ENCODE measurements at places on chromosomes 11 and 22.

GRCh38 chr22:28029201-28029948 is 110.3 kb upstream of the PITPNB start:
- DNase-seq, result peak; percentile 77

- no peak for DNase-seq
Measured at GRCh38 chr11:1922481-1923081, 3.1 kb downstream of the TNNT3 start.

GRCh38 chr22:38417252-38418060 is 37.5 kb downstream of the KCNJ4 start:
- DNase-seq, result no peak

DNA sequence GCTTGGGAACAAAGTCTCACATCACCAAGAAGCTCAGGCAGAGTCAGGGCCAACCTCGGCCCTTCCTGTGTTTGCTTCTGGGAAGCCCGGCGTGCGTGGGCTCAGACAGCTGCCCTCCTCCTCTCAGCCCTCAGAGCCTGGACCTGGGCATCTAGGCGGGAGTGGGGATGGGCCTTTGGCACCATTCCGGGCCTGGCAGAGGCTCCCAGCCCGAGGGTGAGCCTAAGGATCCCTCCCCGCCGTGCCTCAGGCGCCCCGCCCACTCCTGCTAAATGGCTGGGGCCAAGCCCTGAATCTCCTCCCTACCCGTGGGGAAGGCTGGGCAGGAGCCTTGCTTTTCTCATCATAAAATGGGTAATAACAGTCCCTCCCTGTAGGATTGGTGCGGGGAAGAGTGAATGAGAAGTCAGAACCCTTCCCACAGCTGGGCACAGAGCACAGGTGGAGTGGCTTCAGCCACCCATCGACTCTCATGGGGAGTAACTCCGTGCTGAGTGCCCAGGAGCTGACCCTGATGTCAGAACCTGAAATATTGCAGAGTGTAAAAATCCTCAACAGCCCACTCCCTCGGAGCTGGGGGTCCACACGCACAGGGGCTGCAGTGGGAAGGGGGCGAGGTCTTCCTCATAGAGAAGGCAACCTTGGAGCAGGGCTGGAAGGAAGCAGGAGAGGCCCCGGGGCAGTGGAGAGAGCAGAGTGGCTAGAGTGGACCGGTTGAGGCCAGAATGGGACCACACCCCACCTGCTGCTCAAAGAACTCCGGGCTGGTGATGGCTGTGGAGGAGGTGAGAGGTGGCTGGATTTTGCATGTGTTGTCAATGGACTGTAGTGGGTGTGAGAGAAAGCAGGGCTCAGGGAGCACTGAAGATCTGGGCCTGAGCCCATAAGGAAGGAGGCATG is 18.8 kb upstream of the CDKN1C start:
- no peak for DNase-seq

GRCh38 chr11:112694813-112695212 is 266.4 kb upstream of the NCAM1 start:
- no peak for DNase-seq

DNA sequence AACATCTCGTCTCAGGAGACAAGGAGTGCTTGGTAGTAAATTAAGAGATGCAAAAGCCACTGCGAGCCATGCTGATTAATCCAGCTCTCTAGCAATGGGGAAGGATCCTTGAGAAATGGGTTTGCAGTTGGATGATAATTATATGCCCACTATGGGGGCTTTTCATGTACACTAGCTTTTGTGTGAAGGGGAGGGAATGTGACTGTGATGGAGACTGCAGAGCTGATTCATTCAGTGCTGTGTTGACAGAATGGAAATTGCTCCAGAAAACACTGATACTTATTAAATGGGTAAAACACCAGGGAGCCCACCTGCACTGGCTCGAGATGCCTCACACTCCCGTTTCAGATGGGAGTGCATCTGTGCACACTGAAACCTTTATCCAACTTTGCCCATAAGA is 37.0 kb upstream of the KIRREL3 start:
- DNase-seq, result no peak

DNA sequence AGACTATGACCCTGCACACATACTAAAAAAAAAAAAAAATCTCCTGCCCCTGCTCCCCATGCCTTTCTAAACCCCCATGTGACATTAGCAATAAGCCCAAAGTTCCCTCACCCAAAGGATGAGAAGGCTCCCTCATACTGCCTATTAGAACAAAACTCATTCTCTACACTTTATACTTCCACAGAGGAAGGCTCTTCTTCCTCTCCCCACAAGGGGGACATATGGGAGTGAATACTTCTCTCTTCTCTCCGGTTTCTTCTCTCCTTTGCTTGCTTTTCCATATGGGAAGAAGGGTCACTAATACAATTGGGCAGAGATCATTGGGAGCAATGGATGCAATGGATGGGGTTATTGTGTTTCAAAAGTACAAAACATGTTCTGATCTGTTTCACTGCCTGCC is 3.3 kb downstream of the OR52L1 start:
- DNase-seq, result no peak

DNA sequence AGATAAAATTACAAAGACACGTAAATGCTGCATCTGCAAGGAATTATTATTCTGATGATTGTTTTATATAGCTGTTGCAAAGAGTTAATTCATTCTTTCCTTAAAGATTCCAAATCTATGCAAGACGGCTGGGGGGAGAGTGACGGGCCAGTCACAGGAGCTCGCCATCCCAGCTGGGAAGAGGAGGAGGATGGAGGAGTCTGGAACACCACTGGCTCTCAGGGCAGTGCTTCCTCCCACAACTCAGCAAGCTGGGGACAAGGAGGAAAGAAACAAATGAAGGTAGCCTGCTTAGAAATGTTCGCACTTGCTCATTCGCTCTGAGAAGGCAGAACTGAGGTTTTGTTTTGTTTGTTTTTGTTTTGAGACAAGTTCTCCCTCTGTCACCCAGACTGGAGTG is 73.0 kb upstream of the ADSL start:
- DNase-seq, result no peak

GRCh38 chr11:127130321-127130720 is 129.8 kb upstream of the KIRREL3 start:
- no peak for DNase-seq

DNA sequence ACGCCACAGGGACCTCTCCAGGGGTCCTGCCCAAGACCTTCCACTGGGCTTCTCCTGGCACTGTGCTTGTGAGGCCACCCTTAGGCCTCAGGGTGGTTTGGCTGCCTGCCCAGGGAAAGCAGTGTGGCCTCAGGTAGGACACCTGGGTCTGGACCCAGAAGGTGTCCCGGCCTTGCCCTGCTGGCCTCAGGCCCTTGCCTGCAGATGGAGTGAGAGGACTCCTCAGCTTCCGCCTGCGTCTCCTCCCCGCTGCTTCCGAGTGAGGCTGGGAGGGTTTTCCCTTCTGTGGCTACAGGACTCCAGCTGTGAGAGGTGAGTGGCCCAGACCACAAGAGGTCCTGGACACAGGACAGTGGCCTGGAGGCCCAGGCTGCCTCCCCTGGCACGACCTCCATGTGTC is 60.4 kb downstream of the WNT7B start:
- DNase-seq, result peak; percentile 82

DNA sequence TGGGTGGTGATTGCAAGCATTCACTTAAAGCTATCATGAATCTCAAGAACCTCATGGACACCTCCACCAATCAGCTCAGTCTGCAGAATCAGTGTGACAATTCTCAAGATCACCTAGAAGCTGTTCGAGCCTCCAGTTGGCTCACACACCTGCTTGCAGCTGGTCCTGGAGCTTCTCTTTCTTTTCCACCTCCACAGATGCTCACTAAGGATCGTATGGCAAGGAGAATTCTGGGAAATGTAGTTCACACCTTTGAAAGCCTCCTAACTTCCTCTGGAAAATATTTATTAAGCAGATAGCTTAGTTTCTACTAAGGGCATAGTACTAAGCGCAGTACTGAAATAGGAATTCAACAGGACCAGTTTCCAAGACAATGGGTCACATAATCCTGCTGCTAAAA is 26.2 kb downstream of the FSHB start:
- DNase-seq, result no peak

GRCh38 chr22:50730013-50730891 is 7.8 kb upstream of the ACR start:
- DNase-seq, result no peak

DNA sequence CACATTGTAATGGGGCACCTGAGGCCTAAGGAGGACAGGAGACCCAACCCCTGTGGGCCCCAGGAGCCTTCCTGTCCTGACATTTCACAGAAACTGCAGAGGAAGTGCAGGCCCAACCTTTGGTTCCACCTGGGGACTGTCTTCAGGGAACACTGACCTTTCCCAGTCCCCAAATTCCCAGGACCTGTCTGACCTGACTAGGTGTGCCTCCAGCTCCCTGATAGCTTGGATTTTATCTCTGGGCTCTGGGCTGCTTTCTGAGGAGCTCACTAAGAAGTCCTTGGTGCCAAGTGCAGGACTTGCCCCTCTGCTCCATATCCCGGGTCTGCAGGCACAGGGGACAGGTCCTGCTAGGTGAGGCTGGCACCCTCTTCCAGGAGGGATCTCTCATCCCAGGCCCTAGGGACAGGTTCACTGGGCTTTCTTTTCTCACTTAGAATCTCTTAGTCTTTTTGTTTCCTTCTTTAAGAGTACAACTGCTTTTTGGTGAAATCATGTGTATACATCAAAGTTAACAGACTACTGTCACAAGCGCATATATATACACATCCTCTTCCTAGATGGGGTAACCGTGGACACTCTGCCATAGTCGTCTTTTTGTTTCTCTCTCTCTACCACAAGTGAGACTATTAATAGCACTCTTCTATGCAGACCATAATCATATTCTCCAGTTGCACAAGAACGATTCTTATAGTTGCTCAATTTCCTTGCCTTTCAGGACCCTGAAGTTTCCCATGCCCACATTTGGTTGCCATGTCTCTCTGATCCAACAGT is 72.0 kb upstream of the IGLL5 start:
- DNase-seq, result no peak

GRCh38 chr11:108009497-108010370 is 1.0 kb downstream of the CUL5 start:
- DNase-seq, result no peak

DNA sequence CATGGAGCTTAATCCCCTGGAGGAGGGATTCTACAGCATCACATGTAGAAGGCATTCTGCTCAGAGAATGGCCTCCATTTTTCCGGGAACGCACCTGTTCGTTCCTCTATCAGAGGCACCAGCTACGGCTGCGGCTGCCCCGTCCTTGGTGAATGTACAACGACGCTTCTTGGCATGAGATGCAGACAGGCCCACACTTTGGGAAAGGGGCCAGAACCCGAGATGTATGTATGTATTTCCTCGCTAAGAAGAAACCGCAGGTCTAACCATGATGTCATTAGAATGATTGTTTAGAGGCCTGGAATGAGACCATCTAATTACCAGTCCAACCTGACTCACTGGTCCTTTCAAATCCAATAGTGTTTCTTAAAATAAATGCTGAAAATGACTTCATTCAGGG is 1293.4 kb downstream of the TBC1D22A start:
- no peak for DNase-seq

- DNase-seq, result no peak
Measured at GRCh38 chr11:128757235-128757711, 63.4 kb downstream of the FLI1 start.

- DNase-seq, result peak; percentile 34
Measured at GRCh38 chr11:130197386-130198035, 37.9 kb downstream of the ST14 start.

DNA sequence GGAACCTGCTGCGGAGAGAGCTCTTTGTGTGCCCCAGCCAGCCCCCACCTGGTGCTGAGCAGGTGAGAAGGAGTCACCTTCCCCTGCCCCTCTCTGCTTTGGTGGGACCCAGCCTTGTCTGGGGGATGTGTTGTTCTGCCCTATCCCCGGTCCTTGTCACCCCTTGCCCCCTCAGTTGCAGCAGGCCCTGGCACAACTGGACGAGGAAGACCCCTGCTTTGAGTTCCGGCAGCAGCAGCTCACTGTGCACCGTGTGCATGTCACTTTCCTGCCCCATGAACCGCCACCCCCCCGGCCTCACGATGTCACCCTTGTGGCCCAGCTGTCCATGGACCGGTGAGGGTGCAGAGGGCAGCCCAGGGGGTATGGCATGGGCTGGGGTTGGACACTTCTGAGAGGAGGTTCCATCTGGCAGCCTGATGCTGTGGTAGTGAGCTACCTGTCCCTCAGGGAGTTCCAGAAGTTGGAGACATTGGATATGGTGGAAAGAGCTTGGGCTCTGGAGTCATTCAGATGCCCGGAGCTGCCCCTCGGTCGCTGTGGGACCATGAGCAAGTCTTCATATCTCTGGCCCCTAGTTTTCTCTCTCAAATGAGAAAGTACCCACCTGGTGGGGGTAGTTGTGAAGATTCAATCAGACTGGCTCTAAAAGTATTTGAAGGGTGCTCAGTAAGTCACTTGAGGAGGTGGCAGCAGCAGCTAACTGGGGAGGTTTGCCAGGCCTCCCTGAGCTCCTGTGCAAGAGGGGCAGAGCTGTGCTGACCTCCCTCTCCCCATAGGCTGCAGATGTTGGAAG is 4.3 kb downstream of the LARGE2 start:
- no peak for DNase-seq

- DNase-seq, result no peak
Measured at GRCh38 chr11:57049749-57050148, 61.0 kb downstream of the OR5AK2 start.

DNA sequence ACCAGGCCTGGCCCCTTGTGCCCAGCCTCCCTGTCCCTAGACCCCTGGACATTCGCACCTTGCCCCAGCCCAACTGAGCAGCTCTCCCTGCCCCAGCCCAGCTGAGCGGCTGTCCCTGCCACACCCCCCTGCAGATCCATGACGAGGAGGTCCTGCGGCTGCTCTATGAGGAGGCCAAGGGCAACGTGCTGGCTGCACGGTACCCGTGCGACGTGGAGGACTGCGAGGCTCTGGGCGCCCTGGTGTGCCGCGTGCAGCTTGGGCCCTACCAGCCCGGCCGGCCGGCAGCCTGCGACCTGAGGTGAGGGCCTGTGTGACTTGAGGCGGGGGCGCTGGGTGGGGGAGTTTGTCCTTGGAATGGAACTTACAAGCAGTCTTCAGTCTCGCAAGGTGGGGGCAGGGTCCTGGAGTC is 7.7 kb downstream of the FRMD8 start:
- DNase-seq, result no peak

DNA sequence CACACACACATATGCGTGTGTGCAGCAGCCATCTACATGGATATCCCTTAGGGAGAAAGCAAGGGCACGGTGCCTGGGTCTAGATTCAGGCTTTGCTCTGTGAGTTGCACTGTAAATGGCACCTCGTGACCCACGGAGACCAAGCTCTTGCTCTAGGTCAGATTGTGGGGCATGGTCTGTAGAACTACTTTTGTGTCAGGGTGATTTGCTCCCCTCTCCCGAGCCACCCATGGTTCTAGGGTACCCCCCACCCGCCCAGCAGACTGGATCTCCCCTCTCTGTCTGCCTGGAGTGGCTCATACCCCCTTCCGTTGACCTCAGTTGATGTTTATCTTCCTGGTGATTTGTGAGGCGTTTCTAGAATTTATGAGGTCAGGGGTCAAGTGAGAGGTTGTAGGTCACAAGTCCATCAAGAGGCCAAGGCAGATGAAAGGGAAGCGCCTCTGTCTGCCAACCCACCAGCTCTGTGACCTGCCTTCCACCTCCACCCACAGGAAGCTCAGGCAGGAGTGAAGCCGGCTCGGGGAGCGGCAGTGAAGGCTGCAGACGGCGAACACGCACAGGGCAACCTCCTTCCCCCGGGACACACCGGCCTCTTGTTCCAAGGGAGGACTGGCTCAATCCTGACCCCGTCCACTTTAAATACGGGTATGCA is 76.2 kb upstream of the TTLL12 start:
- no peak for DNase-seq

All from RCC 7860 (cell line).